ENCODE measurements at places on chromosomes 16 and 17.

GRCh38 chr17:49523706-49524472 lies 28.8 kb downstream of the NGFR start:
- DNase-seq = no peak

GRCh38 chr17:838486-838885 lies 56.3 kb downstream of the MRM3 start:
- DNase-seq = no peak

- peak; percentile 41 for DNase-seq
Measured at GRCh38 chr17:60139438-60140285, 10.1 kb upstream of the CA4 start.

DNA sequence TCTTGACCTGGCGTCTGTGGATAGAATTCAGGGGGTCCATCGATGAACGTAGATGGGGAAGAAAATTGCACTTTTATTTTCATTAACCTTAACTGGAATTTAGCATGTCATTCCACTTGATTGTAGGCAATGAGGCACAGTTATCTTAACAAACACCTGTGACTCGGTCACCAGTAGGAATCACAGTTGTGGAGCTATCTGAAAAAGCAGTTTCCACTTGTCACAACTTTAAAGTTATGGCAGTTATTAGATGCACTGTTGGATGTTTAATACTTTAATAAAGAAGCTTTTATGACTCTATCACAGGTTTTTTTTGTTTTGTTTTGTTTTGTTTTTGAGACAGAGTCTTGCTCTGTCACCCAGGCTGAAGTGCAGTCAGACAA lies 83.7 kb upstream of the LGALS9 start:
- DNase-seq = no peak

- DNase-seq = no peak
Measured at GRCh38 chr16:7624871-7625766, 292.5 kb downstream of the RBFOX1 start.

DNA sequence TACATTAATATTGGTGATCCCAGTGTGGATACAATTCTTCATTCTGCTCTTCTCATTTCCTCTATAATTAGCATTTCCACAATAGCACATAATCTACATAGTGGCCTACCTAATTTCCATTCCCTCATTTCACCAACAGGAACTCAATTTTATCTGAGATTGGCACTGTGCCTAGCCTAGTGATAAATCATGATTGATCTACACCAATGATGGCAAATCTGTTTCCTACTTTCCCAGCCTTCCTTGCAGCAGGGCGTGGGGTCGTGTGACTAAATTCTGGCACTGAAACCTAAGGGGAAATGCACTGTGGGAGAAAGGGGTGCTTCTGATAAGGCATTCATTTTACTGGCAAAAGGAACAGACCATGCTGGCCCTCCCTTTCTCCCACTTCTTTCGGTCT lies 66.6 kb upstream of the TOM1L1 start:
- DNase-seq = no peak

- no peak for DNase-seq
Measured at GRCh38 chr16:12763517-12763916, 40.2 kb downstream of the CPPED1 start.

- DNase-seq = no peak
Measured at GRCh38 chr17:27947005-27947406, 53.8 kb upstream of the LYRM9 start.

GRCh38 chr16:2720064-2720457 lies at the start of gene PRSS27:
TSS of gene PRSS27 (minus strand) at chr16:2720224. CDS start at chr16:2720160, 64 bp downstream.
- DNase-seq = no peak

DNA sequence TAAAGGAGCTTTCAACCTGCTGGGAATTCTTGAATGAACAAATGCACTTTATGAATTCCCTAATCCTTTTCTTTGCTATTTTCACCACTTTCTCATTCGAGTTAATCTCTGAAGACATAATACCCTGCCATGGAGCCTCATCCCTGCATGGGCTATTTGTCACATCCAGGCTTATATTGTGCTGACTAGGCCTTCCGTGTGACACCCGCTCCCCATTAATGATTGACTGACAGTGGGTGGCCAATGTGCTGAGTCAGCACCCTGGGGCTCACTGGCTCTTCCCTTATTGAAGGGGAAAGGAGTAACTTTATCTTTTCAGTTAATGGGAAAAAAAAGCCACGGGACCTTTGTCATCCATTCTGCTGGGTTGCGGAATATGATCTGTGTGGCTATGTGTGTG lies 1024.8 kb upstream of the EEF2KMT start:
- no peak for DNase-seq

- no peak for DNase-seq
Measured at GRCh38 chr16:74280448-74280847, 16.2 kb upstream of the PSMD7 start.

- DNase-seq = no peak
Measured at GRCh38 chr17:48139944-48140343, 32.4 kb downstream of the SNX11 start.

GRCh38 chr17:4362141-4362540 lies 4.3 kb downstream of the UBE2G1 start:
- DNase-seq = no peak

GRCh38 chr16:79409978-79410377 lies 190.6 kb downstream of the MAF start:
- no peak for DNase-seq

- no peak for DNase-seq
Measured at GRCh38 chr17:7440113-7440833, 961 bp downstream of the FGF11 start.

GRCh38 chr17:48100160-48100559 lies 1.1 kb downstream of the CBX1 start:
- DNase-seq = no peak

GRCh38 chr16:74774223-74775139 lies at the start of gene FA2H:
TSS of gene FA2H (minus strand) at chr16:74774820. CDS start at chr16:74774755, 65 bp downstream.
- peak; percentile 10 for DNase-seq

DNA sequence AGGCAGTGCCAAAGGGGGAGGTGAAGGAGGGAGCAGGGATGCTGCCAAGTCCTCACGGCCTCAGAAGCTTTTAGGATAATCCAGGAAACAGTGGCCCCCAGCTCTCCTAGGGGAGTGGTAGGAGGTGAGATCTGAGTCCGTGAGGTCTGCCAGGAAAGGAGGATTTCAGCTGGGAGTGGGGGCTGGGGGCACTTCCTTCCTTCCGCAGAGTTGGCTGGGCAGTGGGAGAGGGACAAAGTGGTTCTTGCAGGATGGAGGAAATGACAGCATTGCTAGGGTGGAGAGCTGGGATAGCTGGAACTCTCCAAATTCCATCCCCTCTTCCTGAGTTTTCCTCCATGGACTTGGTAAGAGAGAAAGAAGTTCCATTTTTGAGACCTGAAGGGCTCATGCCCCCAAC lies 4.8 kb upstream of the SP6 start:
- DNase-seq = no peak

GRCh38 chr17:50466371-50467113 lies 2.1 kb downstream of the CHAD start:
- DNase-seq = no peak

DNA sequence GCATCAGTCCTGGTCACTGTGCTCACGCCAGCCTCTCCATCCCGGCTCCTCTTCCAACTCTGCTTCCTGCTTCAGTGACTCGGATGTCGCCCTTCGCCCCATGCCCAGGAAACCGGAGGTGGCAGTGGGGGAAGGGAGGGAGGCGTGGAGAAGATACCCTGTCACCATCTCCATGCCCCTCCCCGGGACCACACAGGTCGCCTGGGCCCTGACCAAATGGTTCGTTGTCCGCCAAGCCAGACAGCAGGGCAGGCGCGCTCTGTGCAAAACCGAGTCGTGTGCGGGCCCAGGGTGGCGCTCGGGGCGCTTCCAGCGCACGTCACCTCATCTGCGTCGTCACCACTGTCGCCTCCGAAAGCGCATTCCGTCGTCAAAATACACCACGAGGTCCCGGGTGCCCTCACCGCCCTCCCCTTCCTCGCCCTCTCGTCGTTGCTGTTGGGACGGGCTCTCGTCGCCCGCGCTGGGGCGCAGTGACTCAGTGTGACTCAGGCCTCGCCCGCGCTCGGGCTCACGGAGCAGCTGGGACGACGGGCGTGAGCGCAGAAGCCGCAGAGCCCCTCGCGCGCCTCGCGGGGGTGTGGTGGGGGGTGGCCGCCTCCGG lies 39.2 kb downstream of the ZNF778 start:
- peak; percentile 39 for DNase-seq

- no peak for DNase-seq
Measured at GRCh38 chr16:85330694-85331188, 218.5 kb upstream of the CIBAR2 start.

DNA sequence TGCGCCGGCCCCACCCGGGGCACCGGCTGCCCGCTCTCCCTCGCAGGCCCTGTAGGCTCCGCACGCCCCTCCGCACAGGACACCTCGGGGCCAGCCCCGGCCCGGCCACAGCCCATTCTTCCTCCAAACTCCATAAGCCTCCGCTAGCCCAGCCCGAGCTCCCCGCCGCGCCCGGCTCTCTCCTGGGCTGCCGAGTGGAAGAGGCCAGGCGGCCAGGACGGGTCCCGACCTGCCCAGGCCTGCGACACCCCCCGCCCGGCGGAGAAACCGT lies 397 bp downstream of the NCOR1 start:
- peak; percentile 26 for DNase-seq

DNA sequence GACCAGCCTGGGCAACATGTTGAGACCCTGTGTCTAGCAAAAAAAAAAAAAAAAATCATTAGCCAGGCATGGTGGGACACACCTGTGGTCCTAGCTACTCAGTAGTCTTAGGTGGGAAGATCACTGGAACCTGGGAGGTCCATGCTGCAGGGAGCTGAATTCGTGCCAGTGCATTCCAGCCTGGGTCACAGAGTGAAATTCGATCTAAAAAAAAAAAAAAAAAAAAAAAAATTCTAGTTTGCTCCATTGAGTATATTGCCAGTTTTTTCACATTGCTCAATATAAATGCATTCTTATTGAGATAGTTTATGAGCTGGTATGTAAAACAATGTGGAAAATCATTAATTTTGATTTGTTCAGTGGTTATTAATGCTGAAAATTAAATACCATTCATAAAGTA lies 52.0 kb downstream of the ABHD15 start:
- DNase-seq = no peak

DNA sequence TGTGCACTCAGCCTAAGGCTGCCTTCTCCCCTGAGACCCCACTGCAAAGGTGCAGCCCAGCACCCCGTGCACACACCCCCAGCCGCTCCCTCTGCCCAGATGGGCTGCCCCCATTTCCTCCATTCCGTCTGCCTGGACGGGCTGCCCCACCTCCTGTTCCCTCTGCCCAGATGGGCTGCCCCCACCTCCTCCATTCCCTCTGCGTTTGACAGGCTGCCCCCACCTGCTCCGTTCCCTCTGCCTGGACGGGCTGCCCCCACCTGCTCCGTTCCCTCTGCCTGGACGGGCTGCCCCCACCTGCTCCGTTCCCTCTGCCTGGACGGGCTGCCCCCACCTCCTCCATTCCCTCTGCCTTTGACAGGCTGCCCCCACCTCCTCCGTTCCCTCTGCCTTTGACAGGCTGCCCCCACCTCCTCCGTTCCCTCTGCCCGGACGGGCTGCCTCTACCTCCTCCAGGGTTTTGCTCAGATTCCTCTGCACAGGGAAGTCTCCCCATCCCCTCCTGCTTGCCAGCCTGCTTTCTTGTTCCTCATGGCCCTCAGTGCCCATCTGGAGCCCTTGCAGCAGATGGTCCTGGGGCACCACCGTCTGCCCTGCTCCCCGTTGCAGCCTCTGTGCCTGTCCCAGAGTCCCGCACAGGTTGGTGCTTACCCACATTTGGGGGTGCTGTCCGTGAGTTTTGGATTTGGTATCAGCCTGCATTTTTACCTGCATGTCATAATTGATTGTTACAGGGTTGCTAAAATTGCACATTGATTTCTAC lies 23.4 kb upstream of the IL17C start:
- DNase-seq = no peak

GRCh38 chr16:4328046-4328781 lies 12.3 kb downstream of the GLIS2 start:
- no peak for DNase-seq

DNA sequence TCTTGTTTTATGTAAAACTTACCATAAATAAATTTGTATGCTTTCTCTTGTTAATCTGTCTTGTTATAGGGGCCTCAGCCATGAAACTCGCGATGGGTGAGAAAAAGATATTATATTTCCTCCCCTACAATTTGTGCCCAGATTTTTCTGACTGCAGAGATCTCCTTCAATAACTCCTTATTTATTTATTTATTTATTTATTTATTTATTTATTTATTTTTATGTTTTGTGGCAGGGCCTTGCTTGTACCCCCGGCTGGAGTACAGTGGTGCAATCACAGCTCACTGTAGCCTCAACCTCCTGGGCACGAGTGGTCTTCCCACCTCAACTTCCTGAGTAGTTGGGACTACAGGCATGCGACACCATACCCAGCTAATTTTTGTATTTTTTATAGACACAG lies 23.3 kb upstream of the CCL5 start:
- no peak for DNase-seq

GRCh38 chr16:8103649-8104289 lies 486.5 kb downstream of the TMEM114 start:
- DNase-seq = no peak

- DNase-seq = no peak
Measured at GRCh38 chr16:3467182-3467581, 23.7 kb downstream of the NAA60 start.
